ENCODE measurements at places on chromosomes 5 and 9.

GRCh38 chr5:34627794-34628193 is 28.3 kb upstream of the RAI14 start:
- DNase-seq, result no peak

DNA sequence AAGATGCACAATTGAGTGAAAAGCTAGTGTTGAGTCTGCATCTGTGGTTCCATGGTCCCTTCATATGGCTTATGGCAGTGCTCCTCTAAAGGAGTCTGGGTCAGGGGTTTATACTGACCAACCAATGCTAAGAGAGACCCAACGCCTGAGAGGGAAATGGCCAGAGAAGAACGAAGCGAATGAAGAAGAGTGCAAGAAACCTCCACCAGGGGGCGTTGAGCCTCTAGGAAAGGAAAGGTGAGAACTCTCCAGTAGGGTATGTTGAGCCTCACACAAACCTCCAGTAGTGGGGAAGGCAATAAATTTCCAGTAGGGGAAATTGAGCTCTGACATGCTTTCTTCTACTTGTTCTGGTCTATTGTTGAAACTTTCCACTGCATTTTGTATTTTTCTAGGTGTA is 470.6 kb downstream of the PRDM9 start:
- DNase-seq, result no peak

GRCh38 chr9:30505311-30505710 is 1879.1 kb upstream of the ACO1 start:
- no peak for DNase-seq

GRCh38 chr5:168162464-168162863 is 129.0 kb upstream of the WWC1 start:
- no peak for DNase-seq

- no peak for DNase-seq
Measured at GRCh38 chr9:120484162-120484561, 95.8 kb downstream of the CDK5RAP2 start.

DNA sequence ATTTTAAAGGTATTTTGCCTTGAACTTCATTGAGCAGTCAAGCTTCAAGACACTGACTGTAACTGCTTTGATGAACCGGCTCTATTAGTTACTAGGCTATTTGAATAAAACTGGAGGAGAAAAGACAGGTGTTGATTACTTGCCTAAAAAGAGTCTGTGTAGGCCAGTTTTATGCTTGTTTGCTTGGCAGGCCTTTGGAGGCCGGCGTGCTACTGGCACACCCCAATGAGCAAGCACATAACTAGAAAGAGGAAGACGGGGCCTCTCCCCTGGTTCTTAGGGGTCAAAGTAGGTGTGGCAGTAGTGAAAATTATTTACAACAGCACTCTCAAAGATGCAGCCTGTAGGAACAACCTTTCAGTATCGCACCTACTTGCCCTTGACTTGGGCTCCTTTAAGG is 2.1 kb upstream of the ZFR start:
- DNase-seq, result no peak

DNA sequence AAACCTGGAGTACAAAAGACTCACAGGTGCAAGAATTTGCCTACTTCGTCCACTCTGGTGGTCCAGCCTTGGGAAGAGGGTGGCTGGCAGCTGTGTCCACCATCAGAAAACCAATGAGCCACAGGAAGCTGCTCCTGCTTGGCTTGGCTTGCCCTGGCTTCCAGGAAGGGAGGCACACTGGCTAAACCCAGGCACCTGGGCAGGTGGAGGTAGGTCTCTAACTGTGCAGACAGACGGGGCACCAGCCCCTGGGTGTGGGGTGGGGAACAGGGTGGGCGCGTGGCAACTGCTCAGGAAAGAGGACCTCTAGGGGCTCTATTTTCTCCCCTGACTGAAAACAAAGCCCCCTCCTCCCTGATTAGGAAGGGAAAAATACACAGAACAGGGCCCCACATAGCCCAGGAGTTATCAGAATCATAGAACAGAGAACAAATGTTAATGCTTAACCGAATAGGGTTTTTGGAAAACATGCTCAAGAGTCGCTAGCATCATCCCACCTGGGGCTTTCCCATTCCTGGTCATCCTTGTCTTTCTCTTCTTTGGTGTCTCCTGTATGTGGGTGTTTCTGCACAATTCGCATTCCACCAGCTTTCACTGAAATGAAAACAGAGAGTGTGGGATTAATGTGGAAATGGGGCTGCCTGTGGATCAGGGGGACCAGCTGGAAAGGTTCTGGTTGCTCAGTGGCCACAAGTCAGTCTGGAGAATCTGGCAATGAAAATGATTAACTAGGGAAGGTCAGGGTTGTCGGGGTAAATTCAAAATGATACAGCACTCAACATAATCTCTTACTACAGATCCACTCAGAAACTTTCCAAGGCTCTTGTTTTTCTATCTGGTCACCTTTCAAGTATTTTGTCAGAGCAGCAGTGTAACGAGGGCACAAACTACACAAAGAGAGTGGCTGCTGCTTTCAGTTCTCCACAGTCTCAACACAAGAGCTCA is 13.1 kb downstream of the DAP start:
- no peak for DNase-seq

GRCh38 chr9:130627896-130628792 is 36.2 kb upstream of the PRDM12 start:
- no peak for DNase-seq

GRCh38 chr5:2182020-2182419 is 299.3 kb upstream of the IRX4 start:
- DNase-seq, result no peak

- DNase-seq, result no peak
Measured at GRCh38 chr5:3139499-3139931, 388.0 kb upstream of the IRX2 start.

DNA sequence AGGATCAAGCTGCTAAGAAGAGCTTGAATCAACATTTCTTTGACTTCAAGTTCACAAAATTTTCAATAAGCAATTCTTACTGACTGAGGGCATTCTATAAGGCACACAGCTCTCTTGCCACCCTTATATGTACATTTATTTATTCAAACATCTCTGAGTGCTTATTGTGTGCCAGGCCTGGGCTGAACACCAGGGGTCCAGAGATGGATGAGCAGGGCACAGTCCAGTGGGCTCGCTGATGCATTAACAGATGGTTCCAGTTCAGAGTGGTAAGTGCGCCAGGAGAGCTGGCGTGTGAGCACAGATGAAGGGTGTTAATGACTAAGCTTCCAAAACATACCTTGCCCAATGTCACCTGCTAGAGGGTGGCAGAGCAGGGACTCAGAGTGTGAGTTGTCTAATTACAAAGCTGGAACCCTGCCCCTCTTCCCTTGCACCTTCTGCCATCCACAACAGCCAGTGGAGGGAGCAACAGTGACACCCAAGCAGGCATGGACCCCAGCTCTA is 24.6 kb downstream of the ALG2 start:
- no peak for DNase-seq

- DNase-seq, result no peak
Measured at GRCh38 chr5:169701910-169702451, 64.9 kb downstream of the DOCK2 start.
